Stimulated activated CD8-positive, alpha-beta memory T cell treated with anti-CD3 and anti-CD28 coated beads, Interleukin-4, amount 100 ng/mL, for 48 hours (primary cell): ENCODE measurements at places on chromosomes 12 and 14.

- no peak for DNase-seq
Measured at GRCh38 chr12:1445807-1446206, 148.6 kb downstream of the FBXL14 start.

DNA sequence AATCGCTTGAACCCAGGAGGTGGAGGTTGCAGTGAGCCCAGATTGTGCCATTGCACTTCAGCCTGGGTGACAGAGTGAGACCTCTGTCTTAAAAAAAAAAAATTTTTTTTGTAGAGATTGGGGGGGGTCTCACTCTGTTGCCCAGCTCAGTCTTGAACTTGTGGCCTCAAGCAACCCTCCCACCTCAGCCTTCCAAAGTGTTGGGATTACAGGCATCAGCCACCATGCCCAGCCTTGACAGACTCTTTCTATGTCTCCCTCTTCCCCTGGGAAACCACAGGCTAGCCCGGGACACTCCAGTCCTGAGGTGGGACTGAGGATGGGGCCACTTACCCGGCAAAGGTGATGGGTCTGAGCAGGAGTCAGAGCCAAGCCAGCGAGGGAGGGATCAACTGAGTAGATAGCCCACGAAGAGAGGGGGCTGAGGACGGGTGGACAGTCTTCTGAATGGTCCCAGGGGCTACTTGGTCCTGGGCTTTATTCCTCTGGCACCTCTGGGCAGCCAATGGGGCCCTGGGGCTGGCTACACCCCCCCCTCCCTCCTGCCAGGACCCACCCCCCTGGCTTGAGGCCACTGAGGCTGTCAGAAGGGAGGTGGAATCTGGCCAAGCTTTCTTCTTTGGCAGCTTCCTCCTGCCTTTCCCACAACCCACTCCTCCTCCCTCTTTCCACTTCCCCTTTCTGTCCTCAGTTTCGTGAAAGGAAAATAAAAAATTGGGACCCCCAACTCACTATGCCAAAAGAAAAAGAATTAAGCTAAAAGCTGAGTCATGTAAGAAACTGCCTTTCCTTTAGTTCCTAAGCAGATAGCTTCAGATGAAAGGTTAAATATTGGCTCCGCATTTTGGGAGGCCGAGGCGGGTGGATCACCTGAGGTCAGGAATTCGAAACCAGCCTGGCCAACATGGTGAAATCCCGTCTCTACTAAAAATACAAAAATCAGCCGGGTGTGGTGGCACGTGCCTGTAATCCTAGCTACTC, at the start of gene SDS:
Gene SDS, minus strand, starts transcription at position 453 of the 981 bp plus-strand sequence. CDS start 4,179 bp downstream, outside the sequence.
- DNase-seq: no peak

DNA sequence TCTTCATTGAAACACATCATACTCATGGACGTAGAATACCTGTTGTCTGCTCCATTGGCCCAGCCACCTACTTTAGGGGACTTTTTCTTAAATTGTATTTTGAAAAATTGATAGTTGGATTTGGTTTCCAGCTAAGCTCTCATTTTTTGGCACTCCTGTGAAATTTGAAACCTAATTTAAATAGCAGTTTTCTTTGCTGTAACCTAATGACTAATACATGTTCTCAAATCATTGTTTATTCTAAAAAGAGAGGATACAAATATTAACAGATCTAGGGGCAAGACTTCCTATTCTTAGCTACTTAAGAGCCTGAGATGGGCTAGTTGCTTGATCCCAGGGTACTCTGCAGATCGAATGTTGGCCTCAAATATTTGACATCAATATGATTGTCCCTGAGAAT, 78.9 kb downstream of the PLEKHA5 start:
- DNase-seq: no peak

DNA sequence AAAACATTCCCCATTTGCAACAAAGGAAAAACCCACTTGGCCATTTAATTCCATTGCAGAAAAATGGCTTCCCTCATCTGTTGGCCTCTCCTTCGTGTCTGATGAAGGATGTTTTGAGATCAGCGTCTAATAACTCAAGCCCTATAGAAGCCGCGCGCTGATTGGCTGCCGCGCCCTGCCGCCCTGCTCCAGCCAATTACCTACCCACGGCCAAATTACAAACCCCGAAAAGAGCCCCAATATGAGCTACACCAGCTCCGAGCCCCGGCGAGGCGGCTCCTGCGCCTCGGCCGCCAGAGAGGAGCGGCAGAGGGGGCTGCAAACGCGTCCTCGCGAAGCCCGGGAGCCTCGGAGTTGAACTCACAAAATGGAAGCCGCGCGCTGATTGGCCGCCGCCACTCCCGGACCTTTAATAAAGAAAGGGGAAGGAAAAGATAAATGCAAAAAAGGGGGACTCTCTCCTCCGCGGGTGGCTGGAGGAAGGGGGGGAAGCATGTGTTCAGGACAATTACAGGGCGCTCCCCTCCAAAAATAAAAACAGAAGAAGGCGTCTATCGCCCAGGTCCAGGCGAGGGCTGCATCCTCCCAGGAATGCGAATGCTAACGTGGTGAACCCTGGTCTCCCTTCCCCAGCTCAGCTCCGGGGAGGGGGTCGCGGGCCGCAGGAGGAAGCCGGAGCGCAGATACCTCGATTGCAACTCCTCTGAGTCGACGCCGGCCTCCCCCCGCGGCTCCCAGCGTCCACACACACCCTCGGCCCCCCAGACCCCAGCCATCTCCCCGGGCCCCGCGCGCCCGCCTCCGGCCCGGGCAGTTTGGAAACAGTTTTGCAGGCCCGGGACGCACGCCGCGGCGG, 738 bp upstream of the SETD1B start:
- peak; percentile 90 for DNase-seq

GRCh38 chr14:29370024-29370423, 557.6 kb downstream of the PRKD1 start:
- DNase-seq: no peak

DNA sequence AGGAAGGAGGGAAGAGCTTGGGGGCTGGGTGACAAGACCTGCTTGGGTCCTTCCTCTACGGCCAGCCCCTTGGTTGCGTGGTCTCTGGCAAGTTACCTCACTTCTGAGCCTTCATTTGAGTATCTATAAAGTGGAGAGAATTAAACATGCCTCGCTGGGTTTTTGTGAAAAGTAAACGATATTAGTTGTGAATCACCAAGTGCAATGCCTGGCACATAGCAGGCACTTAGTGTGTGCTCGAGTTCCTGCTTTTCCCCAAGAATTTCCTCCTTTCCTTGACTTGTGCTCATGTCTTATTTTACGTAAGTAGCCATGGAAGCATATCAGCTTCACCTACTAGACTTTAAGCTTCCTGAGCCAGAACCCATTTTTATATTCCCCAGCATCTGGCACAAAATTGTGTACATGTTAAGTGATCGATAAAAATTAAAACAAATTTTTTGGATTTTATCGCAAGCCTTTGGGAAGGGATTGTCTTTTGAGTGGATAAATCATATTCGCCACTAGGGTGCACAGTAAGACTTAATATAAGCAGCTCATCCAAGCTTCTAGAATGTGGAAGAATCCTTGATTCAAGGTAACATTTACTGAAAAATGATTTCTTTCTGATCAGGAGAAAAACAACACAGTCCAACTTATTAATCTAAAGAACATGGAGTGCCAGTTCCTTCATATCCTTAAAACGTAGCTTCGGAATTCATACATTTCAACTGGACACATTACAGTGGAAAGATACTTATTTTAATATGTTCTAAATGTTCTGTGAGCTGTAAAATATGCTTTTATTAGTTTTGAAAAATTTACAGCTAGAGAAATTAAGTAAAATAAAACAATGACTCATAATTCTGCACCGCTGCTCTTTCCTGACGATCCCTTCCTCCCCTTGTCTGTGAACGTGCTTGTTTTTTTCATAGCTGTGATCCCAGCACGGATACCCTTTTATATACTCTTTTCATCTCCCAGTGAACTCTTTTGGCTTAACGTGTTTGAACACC, 62.0 kb downstream of the SLC25A47 start:
- DNase-seq: no peak

- DNase-seq: no peak
Measured at GRCh38 chr14:81519200-81520011, 14.2 kb downstream of the SEL1L start.

DNA sequence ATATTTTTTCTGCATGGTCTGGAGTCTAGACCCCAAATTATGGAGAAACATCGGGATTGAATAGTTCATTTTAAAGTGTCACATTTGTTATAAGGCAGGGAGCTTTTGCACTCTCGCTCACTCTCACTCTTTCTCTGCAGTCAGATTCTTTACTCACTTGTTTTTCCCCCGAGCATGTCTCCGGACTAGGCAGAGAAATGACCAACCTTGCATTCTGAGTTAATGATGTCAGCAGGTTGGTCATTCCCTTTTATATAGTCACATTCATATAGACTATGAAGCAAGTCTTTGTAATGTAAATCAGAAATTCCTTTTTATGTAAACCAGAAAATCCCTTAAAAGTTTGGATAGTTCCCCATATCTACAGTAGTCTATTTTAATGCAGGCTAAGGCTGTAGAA, 4.1 kb downstream of the C12orf75 start:
- DNase-seq: no peak

GRCh38 chr14:24605435-24606190, 3.9 kb downstream of the GZMH start:
- peak; percentile 86 for DNase-seq

GRCh38 chr12:123233505-123234308, 471 bp downstream of the MTRFR start:
- no peak for DNase-seq

DNA sequence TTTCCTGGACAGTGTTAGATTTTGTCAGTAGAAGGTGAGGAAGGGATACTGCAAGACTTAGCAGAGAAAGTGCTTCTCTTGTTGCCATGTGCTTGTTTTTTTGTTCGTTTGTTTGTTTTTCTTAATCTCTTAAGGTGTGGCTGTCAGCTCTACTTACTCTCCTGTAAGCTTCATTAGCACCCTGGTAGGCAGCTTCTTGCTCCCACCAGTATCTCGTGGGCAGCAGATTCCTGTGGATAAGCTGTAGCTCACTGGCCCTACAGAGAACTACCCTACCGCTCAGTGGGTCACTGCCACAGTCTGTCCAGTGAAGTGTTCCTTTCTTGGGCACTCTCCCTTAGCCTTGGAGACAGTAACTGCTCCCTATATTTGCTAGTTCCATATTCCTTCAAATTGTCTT, 30.1 kb downstream of the VRK1 start:
- DNase-seq: no peak
